ENCODE measurements at places on chromosomes 3 and 15.

GRCh38 chr3:124761935-124762660, 31.8 kb downstream of the UMPS start:
- DNase-seq = no peak

DNA sequence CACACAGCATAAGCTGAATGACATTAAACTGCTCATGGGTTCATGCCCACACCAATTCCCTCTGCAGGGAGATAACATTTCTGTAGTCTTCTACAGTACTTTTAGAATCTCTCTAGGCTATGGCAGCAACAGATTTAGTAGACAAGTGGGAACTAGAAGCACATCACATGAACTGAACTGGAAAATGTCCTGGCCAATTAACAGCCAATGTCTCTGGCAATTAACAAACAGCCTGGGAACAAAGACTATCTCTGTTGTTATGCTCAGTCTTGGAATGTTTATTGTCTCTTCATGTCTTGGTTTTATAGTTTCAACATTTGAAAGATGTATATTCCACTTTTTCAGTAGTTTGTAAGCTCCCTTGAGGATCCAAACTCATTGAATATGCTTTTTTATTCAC, 523.2 kb upstream of the NAALADL2 start:
- no peak for DNase-seq

DNA sequence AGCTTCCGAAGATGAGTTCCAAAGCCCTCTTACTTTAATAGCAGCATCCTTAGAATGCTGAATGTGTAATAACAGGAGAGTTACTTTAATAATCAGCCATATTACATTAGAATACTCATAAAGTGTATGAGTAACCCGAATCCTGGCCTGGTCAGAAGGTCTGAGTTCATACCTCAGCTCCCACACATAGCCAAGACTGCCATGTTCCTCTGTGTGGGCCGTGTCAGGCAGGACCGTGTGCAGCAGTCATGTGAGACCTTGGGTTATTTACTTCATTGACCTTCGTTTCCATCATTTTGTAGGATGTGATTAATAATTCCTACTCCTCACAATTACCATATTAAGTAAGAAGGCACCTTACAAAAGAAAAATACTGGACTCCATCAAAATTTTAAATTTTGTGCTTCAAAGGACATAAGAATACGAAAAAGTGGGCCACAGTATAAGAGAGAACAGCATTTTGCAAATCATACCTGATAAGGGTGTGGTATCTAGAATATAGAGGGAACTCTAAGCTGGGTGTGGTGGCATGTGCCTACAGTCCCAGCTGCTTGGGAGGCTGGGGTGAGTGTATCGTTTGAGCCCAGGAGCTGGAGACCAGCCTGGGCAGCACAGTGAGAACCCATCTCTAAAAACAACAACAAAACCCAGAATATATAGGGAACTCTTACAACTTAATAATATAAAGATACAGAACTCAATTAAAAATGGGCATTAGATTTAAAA, 163.4 kb downstream of the ATG7 start:
- DNase-seq = no peak

GRCh38 chr3:30626443-30627180, 20.2 kb downstream of the TGFBR2 start:
- no peak for DNase-seq

GRCh38 chr3:69085168-69085832, 563 bp downstream of the ARL6IP5 start:
- DNase-seq = peak; percentile 44

DNA sequence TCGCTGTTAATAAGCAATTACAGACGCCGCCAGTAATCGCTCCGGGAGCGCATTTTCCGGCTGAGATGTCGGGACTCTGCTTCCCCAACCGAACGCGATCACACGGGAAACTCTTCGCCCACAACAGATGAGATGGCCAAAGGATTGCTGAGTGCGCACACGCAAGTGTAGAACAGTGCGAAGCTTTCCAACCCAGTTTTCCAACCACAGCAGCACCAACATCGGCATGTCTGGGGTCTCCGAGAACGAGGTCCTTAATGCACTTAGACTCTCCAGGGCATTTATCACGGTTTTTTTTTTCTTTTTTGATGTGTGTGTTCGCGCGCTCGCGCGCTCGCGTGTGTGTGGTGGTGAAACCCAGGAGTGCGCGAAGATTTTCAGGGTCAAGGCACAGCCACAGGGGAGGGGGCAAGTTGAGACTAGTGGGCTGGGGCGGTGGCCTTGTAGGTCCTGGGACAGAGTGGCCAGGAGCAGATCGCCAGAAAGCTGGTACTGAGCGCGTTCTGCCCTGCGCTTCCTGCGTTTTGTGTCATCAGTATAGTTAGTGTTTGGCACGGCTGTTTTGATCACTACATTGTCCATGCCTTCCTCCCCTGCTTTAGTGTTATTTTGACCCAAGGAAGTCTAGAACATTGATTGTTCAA, 1.8 kb upstream of the EOMES start:
- DNase-seq = no peak

DNA sequence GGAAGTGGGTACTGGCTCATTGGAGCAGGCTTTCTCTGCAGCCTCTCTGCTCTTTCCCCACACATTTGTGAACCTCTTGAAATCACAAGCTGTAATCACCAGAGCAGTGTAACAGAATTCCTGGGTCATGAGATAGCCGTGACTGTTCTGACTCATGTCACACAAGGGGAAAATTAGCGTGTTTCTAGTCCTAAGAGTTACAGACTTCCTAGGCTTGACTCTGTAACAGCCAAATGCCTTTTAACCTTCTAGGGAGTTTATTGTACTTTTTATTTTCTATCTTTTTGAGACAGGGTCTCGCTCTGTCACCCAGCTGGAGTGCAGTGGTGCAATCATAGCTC, 54.7 kb upstream of the TRAK1 start:
- no peak for DNase-seq

DNA sequence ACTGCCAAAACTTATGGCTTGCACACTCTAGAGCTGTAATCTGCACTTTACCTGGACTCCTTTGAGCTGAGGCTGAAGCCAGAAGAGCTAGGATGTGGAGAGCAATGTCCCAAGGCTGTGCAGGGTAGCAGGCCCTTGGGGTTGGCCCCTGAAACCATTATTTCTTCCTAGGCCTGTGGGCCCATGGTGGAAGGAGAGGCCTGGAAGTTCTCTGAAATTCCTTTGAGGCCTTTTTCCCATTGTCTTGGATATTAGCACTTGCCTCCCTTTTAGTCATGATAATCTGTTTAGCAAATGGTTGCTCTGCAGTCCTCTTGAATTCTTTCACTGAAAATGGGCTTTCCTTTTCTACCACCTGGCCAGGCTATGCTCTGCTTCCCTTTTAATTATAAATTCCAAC, 102.0 kb upstream of the SGO1 start:
- no peak for DNase-seq

DNA sequence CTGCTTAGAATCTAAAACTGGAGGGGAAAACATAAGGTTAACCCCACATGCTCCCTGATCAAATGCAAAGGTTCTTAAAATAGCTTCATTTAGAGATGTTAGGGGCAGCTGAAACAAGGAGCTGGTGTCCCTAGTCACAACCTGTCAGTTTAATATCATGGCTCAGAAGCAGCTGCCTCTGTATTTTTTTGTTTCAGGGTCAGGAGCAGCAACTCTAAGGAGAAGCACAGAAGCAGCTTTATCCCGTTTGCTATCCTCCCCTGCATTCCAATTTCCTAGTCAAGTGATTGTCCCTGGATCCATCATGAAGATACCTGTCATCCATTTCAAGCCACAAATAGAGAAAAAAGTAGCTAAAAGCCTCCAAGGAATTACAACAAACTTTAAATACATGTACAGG, 4.1 kb downstream of the FILIP1L start:
- DNase-seq = no peak

DNA sequence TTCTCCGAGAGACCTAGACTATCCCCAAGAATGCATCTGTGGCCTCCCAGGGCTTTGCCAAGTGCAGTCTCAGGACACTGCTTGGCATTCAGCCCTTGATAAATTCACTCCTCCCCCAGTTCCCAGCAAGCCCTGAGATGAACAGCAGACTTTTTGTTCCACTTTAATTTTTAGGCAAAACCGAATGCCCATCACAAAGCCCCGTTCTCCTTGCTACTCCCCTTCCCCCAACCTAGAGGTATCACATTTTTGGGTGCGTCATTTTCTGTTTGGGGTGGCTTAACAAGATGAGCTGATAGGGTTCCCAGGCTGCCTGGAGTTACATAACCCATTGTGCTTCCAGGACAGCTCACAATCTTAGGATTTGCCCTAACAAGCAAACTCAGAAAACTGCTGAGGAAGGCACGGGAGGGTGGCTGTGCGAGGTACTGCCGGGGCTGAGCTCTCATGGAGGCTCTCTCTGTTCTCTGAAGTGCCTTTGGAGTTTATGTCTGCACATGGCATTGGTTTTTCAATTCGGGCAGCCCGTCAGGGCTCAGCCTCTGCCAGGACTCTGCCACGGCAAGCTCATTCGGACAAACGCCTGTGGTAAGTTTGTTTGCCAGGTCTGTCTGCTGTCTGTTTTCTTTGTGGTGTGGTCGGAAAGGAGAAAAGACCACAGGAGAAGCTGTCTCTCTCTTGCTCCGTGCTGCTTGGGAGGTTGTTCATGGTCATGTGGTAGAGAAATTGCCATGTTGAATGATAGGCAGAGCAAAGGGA, at the start of gene TRAK1:
TSS of gene TRAK1 (plus strand) at position 385 of the 759 bp plus-strand sequence. CDS start at position 498, 113 bp downstream.
- DNase-seq = no peak

- no peak for DNase-seq
Measured at GRCh38 chr3:119343719-119344118, 49.5 kb downstream of the ARHGAP31 start.

- DNase-seq = no peak
Measured at GRCh38 chr15:80405970-80406369, 1.8 kb downstream of the ARNT2 start.

DNA sequence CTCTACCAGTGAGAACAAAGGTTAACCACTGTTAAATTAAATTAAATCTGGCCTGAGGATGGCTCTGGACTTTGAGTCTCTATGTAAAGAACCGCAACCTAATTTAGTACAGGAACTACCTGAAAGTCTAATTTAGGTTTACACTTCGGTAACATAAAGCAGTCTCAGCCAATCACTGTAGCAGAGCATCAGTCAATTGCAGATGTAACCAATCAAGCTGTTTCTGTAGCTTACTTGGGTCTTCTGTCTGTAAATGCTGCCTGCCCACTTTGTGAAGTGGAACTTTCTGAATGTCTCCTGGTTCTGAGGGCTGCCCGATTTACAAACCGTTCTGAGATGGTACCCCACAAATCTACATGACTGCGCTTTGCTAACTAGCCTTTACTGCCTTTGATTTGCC, 39.1 kb upstream of the RASGRP1 start:
- no peak for DNase-seq

- no peak for DNase-seq
Measured at GRCh38 chr3:129616713-129617112, 10.2 kb upstream of the PLXND1 start.

DNA sequence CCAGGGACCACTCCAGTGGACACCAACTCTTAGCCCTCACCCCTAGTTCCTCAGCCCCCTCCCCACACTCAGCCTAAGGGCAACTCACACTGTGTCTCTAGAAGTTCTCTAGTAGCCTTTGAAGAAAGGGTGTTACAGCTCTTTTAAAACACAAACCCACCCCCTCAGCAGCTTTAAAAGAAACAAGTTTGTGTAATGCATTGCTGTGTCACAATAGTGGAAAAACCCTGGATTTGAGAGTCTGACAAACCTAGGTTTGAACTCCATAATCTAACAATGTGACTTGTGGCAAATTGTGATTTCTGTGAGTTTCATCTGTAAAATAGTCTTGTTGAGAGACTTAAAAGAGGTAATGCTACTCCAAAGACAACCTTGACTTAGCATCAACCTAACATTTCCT, 54.0 kb downstream of the PLCH1 start:
- no peak for DNase-seq

DNA sequence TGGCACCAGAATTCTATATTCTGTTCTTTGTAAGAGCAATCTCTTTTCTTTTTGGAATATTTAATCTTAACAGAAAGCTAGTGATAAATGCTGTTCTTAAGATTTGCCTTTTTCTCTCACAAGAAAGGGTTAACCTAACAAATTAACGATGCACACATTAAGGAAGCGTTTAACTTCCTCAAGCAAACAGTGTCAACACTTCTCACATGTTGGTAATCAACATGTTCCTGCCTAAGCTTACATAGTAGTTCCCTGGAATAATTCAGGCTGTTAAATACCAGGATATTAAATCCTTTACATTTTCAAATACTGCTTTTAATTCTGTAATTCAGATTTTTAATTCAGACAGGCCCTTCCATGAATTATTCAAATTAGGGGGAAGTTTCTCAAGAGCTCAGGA, 67.4 kb upstream of the RPL35A start:
- DNase-seq = no peak

GRCh38 chr3:11498646-11499045, 145.1 kb downstream of the VGLL4 start:
- DNase-seq = no peak

GRCh38 chr15:61659566-61660190, 400.6 kb downstream of the VPS13C start:
- DNase-seq = no peak

- DNase-seq = no peak
Measured at GRCh38 chr3:100630664-100631063, 21.3 kb downstream of the ADGRG7 start.

DNA sequence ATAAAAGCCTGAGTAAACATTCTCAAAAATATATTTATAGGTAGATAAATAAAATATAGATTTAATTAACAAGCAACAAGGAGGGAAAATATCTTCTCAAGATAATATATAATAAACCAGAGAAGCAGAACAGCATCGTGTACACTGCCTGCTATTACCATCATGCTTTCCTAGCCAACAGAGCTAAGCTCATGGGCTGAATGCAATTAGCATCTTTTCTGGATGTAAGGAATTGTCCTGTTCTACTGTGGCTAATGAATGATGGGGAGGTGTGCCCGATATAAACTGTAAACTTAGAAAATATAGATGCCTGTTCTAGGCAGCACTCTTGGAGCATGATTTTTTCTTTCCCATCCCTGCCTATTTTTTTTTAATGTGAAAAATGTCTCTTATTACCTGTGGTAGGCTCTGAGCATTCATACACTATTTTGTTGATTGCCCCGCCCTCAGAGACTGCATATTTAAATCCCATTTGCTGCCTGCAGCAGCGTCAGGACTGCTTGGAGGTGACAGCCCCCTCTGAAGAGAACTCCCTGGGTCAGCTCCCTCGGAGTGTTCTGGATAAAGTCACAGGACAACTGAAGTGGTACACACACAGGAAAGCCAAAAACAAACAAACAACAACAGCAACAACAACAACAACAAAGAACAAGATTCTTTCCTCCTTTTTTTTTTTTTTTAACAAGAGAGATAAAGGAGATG, 312.3 kb downstream of the SATB1 start:
- DNase-seq = no peak

GRCh38 chr3:58572634-58573230, 4.5 kb downstream of the FAM107A start:
- no peak for DNase-seq

Data from head of caudate nucleus (tissue), 42 donors.